Aortic smooth muscle cell (primary cell): ENCODE measurements at places on chromosomes 2 and 18. TPM values are rescaled to one million over a fixed set of nuclear protein-coding genes. Genes with fewer than 3 reads are reported as not detected.

The OTOS gene
- not detected in 2 replicates for total RNA-seq

The SIX2 gene
- 0.75 and 9.8 TPM in 2 replicates for total RNA-seq

The RAMP1 gene
- 3.2 and 14.9 TPM in 2 replicates for total RNA-seq

The VSNL1 gene
- total RNA-seq: 0.06 and 0.13 TPM in 2 replicates

The ACADL gene
- 0.26 and 0.44 TPM in 2 replicates for total RNA-seq

The C1GALT1C1L gene
- 0.31 and 0.66 TPM in 2 replicates for total RNA-seq

The PSD4 gene
- 0.19 and 0.26 TPM in 2 replicates for total RNA-seq

The CPO gene
- 0.12 and 0.13 TPM in 2 replicates for total RNA-seq

The IL1R2 gene
- total RNA-seq: 0.66 and 0.81 TPM in 2 replicates

The KIAA2012 gene
- total RNA-seq: under 0.01 TPM in 1 of 2 replicates, not detected in the other

The POTEC gene
- not detected in 2 replicates for total RNA-seq

The GCG gene
- not detected in 2 replicates for total RNA-seq

The ABCG8 gene
- not detected in 2 replicates for total RNA-seq

The ARHGEF33 gene
- total RNA-seq: 0.37 and 0.40 TPM in 2 replicates

The FBXO36 gene
- 2.4 and 2.5 TPM in 2 replicates for total RNA-seq

The RIT2 gene
- not detected in 2 replicates for total RNA-seq

The CDKL4 gene
- 1.2 and 1.7 TPM in 2 replicates for total RNA-seq

The NT5DC4 gene
- total RNA-seq: not detected in 2 replicates

The TMEM131 gene
- total RNA-seq: 27.1 and 32.4 TPM in 2 replicates
